ENCODE measurements at places on chromosomes 11 and 22. TPM values are rescaled to one million over a fixed set of nuclear protein-coding genes. Genes with fewer than 3 reads are reported as not detected.
A peak's percentile ranks its signal among the peaks of the same experiment; 100 is the strongest.

GRCh38 chr11:2138431-2139122 is 612 bp downstream of the IGF2 start:
- peak; percentile 52 for DNase-seq

DNA sequence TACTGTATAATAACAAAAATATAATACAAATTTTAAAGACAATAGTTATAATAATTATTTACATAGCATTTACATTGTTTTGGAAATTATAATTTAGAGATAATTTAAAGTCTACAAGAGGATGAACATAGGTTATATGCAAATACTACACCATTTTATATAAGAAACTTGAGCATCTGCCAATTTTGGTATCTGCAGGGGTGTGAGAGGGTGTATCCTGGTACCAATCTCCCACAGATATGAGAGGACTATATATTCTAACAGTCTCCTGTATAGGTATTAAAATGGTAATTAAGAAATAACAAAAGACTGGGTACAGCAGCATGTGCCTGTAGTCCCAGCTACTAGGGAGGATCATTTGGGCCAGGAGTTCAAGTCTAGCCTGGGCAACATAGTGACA is 134.4 kb downstream of the APOL5 start:
- no peak for DNase-seq

GRCh38 chr11:93031386-93031785 is 61.9 kb downstream of the MTNR1B start:
- no peak for DNase-seq

- DNase-seq = no peak
Observed at GRCh38 chr11:75743711-75744563, 24.6 kb upstream of the DGAT2 start.

DNA sequence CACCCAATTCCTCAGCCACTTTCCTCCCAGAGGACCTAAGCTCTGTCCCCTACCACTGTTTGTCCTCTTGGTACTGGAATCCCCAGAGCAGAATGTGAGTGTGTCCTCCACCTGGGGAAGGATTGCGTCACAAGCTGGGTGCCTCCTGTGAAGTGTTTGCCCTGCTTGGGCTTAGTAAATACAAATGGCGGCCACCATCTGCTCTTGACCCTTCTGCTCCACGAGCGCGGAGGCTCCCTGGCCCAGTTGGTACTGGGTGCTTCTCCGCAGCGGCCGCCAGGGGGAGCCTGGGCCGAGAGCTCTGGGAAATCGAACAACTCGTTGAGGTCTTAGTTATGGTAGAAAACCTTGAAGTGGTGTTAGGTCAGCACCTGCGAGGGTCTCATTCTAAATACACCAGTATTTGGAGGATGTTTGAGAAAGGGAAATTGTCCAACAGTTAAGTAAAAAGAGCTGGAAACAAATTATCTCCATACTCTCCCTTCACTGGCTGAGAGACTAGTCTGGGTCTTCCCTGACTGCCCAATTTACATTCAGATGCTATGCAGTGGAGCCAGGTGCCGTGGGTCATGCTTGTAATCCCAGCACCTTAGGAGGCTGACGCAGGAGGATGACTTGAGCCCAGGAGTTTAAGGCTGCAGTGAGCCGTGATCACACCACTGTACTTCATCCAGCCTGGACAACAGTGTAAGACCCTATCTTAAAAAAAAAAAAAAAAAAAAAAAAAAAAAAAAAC is 74.6 kb upstream of the TEAD1 start:
- DNase-seq = no peak

The PACSIN2 gene
- 66.3 TPM for total RNA-seq

- DNase-seq = no peak
Observed at GRCh38 chr22:24030186-24030702, 19.1 kb downstream of the CABIN1 start.

DNA sequence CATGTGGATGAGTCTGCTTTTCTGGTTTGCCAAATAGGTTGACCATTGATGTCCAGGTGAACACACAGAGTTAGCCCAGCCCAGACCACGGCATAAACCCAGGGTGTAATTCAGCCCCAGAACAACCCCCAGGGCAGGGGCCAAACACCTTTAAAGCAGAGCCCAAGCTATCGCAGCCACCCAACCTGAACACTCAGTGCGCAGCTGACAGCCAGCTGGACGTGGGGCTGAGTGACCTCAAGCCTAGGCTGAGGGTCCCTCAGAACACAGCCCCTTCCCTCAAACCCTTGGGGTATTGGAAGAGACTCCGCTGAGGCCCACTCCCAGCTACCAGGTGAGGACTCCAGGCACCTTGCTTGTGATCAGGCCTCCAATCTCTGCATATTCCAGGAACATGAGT is 161.5 kb upstream of the NECTIN1 start:
- no peak for DNase-seq

The PKNOX2 gene
- 14.6 TPM for total RNA-seq

The PLAAT2 gene
- not detected for total RNA-seq
